ENCODE measurements at places on chromosomes 12 and 14.

DNA sequence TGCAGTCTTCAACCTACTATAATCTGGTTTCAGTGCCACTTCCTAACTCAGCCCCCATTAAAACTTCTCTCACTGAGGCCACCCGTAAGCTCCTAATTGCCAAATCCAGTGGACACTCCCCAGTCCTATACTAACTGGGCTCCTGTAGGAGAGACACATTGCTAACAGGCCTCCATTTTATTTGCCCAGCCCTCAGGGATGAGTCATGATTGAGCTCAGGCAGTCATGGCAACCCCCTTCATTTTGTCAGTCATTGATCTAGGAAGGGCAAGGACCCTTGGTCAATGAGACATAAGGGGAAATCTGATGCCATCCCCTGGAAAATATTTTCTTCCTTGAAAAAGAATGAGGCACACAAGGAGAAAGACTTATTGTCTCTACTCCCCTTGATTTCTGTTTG, 70.1 kb upstream of the HIF1A start:
- DNase-seq: no peak

GRCh38 chr14:46840944-46841720, 189.6 kb upstream of the RPL10L start:
- DNase-seq: no peak

DNA sequence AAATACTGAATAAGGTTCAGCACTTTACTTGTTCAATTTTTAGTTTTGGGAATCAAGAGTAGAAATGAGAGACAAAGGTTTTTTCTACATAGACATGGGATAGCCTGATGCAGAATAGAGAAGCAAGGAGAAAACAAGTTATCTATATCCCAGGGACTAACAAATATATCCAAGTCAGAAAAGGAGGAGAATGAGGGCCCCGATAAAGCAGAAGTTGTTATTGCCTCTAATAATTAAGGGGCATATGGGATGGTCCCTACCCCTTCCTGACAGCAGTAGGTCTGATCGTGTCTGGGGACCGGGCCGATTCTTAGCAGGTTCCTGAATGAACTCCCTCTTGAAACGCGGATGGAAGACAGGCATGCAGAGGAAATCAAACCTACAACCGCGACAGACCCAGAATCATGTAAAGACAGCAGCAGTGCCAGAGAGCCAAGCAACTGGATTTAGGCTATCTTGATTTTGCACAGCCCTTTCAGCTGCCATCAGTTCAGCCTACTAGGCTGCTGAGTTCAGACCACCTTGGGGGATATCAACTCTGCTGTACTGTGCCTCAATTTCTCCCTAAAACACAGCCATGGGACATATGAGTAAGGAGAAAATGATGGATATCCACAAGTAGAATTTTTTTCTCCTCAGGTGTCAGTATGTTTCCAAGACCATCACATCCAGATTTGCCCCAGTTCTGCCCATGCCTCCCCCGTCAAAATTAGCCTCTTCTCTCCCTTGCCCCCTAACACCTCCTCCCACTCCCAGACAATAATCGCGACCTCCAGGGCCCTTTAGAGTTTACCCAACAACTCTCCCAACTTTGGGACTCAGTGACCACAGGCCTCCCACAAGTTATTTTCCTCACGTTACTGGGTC, 706 bp downstream of the PRMT5 start:
- peak; percentile 19 for DNase-seq

DNA sequence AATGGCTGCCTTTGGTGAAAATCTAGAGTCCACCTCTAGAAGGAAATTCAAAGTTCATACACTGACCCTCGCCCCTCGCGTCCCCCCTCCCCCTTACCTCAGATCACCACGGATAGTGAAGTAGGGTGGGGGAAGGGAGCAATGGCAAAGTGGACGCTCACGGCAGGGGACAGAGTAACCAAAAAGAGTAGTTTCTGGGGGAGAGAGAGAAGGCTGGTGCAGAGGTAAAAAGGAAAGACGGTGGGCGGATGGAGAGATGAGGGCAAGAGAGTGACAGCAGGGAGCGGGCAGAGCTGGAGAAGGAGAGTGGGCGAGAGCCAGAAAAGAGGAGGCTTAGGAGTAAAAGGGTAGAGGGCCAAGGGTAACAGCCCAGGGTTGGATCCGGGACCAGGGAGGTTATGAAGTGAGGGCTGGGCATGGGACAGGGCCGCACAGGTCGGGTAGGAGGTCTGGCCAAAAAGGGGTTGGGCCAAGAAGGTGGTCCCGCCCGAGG, 423 bp downstream of the ALDH6A1 start:
- no peak for DNase-seq

DNA sequence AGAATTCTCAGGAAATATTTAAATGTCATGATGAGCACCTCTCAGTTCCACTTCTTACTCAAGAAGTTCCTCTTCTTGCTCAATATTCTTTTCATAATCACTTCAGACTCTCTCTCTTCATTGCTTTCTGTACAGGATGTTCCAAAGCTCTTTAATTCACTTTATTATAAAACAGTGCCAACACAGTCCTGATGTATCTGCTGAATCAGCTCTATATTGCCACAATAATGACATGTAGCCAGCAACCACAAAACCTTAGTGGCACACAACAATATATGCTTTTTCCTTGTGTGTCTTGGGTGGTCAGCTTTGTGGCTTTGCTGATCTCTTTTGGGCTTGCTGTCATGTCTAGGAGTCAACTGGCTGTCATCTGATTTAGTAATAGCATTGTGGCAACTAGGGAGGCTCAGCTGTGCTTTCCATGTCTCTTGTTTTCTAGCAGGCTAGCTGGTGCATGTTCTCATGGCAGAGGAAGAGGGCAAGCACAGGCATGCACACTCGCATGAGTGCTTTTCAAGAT, 52.8 kb upstream of the SLC2A13 start:
- no peak for DNase-seq

- no peak for DNase-seq
These were observed 128.0 kb upstream of the EEA1 start for GRCh38 chr12:93056971-93057535.

DNA sequence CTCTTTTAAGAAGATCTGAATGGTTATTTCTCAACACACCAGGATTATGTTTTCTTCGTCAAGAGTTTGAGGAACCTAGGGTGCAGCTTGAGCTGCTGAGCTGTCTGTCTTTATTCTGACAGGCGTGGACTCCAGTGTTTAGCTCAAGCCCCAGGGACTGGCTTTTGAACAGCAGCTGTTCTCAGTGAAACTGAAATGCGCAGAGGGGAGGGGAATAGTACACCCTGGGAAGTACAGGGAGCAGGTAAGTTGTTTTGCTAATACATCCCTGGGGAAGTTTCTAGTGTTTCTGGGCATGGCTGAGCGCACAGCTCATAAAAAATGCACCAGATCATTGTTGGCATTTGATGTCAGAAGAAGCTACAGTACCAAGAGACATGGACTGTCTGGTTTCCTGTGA, 659.8 kb downstream of the DIO2 start:
- DNase-seq: no peak

Measured in activated CD4-positive, alpha-beta T cell treated with anti-CD3 and anti-CD28 coated beads, Interleukin-2, Interleukin-4, amounts not matched to agents 100 ng/mL and 50 ng/mL, durations not matched to agents 16 hours and 8 hours (primary cell).